Caudate nucleus (tissue), 63 donors: ENCODE measurements at places on chromosomes 3 and 15.

- no peak for DNase-seq
These were observed 76.4 kb upstream of the SCN5A start for GRCh38 chr3:38725726-38726419.

DNA sequence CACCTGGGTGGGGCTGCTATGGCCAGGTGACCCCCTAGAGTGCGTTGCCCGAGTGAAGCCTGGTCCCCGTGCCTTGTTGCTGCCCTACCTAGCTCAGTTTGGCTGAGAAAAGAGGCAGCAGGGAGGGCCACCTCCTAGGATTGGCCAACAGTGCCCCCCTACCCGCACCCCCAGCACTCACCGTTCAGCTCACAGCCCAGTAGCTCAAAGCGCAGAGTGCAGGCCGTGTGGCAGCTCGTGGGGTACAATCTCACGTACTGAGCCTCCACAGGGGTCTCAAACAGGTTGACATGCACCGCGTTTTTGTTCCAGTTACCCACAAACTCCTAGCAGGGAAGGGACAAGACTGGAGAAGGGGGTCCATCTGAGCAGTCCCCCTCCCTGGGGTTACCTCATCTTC lies 7.6 kb downstream of the MFGE8 start:
- DNase-seq = no peak

GRCh38 chr15:65533057-65533756 lies 2.9 kb downstream of the HACD3 start:
- DNase-seq = no peak

- DNase-seq = no peak
These were observed 172.8 kb upstream of the PLSCR5 start for GRCh38 chr3:146777941-146778340.

DNA sequence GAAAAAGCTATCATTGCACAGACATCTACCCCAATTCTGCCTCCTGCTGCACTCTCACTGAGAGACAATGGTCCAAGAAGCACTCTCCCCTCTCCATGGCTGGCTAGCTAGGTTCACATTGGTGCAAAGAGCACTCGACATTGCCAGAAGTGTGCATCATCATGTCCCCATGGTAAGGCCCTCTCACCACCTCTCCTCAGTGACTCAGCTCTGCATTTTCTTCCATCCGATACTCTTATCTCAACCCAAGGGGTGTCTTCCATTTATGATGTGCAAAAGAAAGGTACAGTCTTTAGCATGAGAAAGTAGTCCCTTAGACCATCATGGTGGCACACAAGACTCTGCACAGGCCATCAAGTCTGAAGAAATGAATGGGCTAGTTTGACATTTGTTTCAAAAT lies 14.0 kb downstream of the RPSA start:
- DNase-seq = no peak

DNA sequence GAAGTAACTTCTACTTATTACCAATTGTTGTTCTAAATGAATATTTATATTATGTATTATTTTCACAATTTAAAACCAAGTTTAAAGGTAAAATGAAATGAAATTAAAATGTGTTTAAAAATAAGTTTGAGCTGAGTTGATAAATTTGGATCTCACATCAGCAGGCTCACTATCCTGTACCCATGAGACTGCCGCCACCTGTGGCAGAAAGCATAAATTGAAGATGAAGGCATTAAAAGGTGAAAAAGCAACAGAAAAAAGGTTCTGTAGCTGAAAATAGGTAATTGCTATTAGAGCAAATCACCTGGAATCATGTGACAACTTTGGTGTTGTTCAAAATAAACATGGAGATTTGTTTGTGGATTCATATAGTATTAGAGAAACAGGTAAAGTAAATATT lies 133.0 kb upstream of the CADM2 start:
- no peak for DNase-seq
